ENCODE measurements at places on chromosomes 13 and 19.

- no peak for DNase-seq
Measured at GRCh38 chr13:27137759-27138158, 33.9 kb downstream of the USP12 start.

- no peak for DNase-seq
Measured at GRCh38 chr13:103730407-103730806, 664.2 kb upstream of the SLC10A2 start.

GRCh38 chr13:94542917-94543316, 53.0 kb downstream of the TGDS start:
- DNase-seq = no peak

DNA sequence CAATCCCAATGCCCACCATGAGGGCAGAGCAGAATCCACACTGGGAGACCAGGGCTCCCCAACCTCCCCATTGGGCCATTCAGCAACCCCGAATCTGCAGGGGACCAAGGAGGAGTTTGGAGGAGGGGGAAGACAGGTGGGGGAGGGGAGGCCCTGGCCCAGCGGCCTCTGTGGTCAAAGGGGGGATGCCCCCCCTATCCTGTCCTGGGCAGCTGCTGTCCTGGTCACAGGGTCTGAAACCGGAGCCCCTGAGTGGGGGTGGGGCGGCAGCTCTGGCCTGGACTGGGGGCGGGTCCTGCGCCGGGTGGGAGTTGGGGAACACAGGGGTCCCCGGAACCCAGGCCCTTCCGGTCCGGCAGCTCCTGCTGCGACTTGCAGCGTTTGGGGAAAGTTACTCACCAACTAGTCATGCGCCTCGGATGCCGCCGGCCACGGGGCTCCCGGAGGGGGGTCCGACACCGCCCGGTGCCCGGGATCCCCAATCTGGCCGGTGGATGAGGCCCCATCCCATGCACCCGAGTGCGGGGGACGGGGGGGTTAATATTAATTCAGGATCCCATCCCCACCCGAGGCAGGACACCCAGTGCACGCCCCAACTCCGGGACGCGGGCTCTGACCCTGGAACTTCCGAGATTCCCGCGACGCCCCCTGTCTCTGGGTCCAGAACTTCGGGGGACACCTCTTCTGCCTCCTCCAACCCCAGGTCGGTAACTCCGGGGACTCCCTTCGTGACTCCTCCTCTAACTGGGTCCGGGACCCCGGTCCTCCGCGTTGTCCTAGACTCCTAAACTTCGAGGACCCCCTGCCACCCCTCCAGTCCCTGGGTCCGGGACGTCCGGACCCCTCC, 872 bp downstream of the HOMER3 start:
- no peak for DNase-seq

DNA sequence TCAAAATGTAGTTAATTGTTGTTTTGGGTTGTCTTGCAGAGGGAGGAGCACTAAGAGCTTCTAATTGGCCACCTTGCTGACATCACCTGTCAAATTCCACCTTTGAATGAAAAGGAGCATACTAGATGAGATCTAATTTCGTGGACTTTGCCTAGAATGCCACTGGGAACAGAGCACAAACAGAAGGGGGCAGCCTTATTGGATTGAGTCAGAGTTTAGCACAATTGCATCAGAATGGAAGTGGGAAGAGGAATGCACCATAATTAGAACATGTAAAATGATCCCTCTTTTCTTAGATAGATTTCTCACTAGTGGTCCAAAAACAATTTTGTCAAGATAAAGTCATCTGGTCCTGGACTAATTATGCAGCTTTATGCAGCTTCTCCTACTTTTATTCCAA, 1552.2 kb downstream of the PCDH9 start:
- DNase-seq = no peak
